MV-4-11 (cell line): ENCODE measurements at places on chromosomes 16 and 17.

DNA sequence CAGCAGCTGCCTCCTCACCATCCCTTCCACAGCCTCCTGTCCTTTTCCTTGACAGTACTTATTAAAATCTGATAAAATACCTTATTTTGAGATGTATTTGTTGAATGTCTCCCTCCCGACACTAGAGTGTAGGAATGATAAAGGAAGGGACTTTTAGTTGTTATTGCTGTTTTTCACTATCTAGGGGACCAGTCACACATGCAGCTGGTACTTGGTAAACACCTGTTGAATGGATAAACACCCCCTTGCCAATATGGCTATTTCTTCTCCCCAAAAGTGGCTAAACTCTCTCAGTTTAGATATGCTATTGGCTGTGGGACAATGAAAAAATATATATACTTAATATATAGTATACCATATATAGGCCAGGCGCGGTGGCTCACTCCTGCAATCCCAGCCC, 96.7 kb downstream of the STX8 start:
- DNase-seq: no peak

DNA sequence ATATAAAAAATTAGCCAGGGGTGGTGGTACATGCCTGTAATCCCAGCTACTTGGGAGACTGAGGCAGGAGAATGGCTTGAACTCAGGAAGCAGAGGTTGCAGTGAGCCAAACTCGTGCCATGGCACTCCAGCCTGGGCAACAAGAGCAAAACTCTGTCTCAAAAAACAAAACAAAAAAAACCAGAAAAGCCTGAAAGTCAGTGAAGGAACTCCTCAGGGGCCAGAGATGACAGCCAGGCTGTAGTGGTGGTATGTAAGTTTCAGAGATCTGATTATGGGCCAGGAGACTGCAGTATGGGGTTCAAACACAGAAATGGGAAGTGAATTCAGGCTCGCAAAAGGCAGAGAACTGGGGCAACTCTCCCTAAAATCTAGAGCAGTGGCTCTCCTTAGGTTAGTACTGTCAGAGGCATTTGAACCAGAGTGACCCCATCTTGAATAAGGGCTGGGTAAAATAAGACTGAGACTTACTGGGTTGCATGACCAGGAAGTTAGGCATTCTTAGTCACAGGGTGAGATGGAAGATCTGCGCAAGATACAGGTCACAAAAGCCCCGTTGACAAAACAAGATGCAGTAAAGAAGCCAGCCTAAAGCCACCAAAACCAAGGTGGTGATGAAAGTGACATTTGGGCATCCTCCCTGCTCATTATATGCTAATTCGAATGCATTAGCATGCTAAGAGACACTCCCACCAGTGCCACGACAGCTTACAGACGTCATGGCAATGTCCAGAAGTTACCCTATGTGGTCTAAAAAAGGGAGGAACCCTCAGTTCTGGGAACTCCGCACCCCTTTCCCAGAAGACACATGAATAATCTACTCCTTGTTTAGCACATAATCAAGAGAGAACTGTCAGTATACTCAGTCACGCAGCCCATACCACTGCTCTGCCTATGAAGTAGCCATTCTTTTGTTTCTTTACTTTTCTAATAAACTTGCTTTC, 120.2 kb upstream of the XYLT1 start:
- DNase-seq: peak; percentile 41

- no peak for DNase-seq
Observed at GRCh38 chr17:71084838-71085237, 915.5 kb downstream of the KCNJ2 start.

- DNase-seq: peak; percentile 17
Observed at GRCh38 chr17:78133971-78134898, 3.7 kb downstream of the TMC8 start.

DNA sequence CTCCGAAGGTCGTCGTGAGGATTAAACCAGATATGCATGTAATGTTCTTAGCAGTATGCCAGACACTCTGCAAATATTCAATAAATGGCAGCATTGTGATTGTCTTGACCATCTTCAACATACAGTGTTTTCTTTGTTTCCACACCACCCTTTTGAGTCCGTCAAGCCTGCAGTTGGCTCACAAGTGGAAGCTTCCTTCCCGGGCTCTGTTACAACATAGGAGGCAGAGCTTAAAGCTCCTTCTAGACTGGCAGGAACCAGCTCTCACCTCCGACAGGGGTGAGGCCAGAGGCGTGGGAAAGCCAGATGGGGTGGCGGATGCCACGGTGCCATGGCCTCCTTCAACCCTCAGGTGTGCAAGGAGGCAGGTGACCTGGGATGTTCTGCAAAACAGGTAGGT, 138.3 kb downstream of the FOXL1 start:
- DNase-seq: no peak

- DNase-seq: no peak
Observed at GRCh38 chr17:4156750-4157381, 13.9 kb downstream of the CYB5D2 start.

- no peak for DNase-seq
Observed at GRCh38 chr16:50025537-50025931, 509 bp downstream of the CNEP1R1 start.

GRCh38 chr17:69763503-69763902, 311.5 kb upstream of the KCNJ16 start:
- DNase-seq: no peak
